ENCODE measurements at places on chromosomes 16 and 17. TPM values are rescaled to one million over a fixed set of nuclear protein-coding genes. Genes with fewer than 3 reads are reported as not detected.

ACSM2A gene
- total RNA-seq, result not detected

PLEKHG4 gene
- 22.7 TPM for total RNA-seq

DNA sequence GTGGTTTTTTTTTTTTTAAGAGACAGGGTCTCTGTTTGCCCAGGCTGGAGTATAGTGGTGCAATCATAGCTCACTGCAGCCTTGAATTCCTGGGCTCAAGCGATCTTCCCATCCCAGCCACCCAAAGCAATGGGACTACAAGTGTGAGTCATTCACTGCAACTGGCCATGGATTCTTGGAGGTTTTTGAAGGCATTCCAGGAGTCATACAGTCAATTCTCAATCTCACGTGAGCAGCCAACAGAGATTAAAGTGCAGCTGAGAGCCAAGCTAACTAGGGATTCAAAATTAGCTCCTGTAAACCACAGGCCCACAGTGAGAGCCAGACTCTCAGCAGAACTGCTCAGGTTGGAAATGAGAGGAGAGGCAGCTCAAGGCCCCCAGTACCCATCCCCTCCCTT lies 30.2 kb downstream of the XPO6 start:
- peak; percentile 29 for DNase-seq

UNC13D gene
- total RNA-seq, result 135 TPM

TMEM92 gene
- total RNA-seq, result 0.07 TPM

DNA sequence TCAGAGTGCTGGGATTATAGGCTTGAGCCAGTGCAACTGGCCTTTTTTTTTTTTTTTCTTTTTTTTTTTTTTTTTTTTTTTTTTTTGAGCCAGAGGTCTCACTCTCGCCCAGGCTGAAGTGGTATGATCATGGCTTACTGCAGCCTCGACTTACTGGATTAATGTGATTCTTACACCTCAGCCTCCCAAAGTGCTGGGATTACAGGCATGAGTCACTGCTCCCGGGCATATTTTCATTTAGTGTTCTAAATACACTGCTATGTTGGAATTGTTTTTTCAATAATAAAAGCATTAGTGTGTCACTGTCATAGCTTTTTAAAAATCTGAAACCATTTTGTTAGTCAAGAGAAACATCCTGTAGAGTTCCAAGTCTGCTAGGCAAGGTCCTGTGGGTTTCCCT lies 40.3 kb downstream of the NDE1 start:
- DNase-seq, result no peak

ORMDL3 gene
- 53.7 TPM for total RNA-seq

GRCh38 chr16:81581107-81581506 lies 136.5 kb downstream of the CMIP start:
- no peak for DNase-seq

ADAD2 gene
- not detected for total RNA-seq

TERB1 gene
- not detected for total RNA-seq

GRCh38 chr17:66584927-66585326 lies 250.0 kb upstream of the CACNG5 start:
- DNase-seq, result no peak

DNA sequence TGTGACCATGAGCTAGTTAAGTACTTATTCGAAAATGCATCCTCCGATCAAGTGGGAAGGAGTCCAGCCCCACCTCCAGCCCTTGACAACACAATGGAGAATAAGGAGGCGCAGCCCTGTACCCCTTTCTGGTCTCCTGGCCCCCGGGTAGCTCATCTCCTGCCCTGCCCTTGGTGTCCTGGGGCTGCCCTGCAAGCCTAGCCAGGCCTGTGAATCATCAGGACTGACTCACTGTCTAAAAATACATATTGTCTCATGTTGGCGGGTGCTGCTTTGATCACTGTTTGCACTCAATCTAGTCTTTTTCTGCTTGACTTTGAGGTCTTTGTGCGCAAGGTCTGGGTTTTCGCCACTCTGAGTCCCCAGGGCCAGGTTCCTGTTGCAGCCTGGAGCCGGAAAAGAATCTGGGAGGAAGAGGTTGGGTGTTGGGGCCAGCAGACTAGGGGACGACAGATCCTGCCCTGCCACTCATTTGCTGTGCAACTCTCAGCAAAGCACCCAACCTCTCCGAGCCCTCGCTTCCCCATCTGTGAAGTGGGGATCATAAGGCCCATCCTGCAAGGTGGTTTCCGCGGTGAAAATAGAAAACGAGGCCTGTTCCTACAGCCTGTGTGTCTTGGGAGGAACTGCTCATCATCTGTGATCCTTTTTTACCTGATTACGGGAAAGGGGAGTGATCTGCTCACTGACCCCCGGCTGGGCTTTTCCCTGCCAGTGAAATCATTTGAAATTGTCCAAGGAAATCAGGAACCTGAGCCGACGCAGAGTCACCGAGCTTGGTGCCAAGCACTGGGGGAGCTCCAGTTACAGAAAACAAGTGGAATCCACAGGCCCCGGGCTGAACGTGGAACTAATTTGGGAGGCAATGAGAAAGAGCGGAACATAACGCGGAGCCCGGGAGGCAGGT lies 230.4 kb downstream of the PARN start:
- no peak for DNase-seq

DNA sequence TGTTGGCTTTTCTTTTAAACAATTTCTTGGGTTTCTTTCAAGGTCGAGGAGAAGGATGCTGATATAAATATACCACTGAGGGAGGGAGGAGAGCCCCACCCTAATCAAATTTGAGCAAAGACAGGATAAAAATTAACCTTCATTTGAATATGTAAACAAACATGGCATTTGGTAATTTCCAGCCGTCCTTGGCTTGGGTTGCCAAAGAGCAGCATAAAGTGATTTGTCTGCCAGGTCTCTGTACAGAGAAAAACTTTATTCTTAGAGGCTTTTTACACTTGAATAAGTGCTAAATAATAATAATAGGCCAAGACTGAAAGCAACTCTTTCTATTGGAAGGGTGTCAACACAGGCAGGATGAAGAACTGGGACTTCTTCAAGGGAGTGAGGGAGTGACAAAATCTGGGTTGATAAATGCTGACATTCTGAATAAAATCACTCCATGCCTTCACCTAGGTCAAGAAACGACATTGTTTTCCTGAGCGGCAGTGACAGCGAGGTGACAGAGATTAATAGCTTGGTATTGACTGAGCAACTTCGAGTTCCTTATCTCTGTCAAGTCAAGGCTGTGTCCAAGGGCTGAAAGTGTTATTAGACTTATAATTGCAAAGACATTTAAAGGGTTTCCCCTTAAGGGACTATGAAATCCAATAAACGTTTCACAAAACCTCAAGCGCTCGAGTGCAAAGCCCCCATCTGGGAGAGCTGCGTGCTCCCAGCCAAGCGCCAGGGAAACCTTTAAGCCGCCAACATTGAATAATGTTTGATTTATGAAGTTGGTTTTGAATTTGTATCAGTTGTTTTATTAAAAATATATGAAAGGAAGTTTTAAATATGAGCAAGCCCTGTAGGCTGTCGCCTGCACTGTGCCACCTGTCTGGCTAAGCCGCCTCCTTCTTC lies 269.5 kb upstream of the N4BP1 start:
- no peak for DNase-seq

DPEP1 gene
- not detected for total RNA-seq

- DNase-seq, result peak; percentile 48
Observed at GRCh38 chr17:2090210-2090641, 35.3 kb downstream of the HIC1 start.

CCL5 gene
- 120 TPM for total RNA-seq

KRTAP3-1 gene
- total RNA-seq, result not detected

GRCh38 chr17:13931800-13932460 lies 137.4 kb upstream of the COX10 start:
- DNase-seq, result no peak

Data from activated CD4-positive, alpha-beta memory T cell treated with anti-CD3 and anti-CD28 coated beads for 36 hours (primary cell).